Left colon (tissue), 2 donors: ENCODE measurements at places on chromosomes 6 and 20. TPM values are rescaled to one million over a fixed set of nuclear protein-coding genes. Genes with fewer than 3 reads are reported as not detected.

GRCh38 chr6:156934069-156934460 is 156.9 kb downstream of the ARID1B start:
- DNase-seq = no peak

DNA sequence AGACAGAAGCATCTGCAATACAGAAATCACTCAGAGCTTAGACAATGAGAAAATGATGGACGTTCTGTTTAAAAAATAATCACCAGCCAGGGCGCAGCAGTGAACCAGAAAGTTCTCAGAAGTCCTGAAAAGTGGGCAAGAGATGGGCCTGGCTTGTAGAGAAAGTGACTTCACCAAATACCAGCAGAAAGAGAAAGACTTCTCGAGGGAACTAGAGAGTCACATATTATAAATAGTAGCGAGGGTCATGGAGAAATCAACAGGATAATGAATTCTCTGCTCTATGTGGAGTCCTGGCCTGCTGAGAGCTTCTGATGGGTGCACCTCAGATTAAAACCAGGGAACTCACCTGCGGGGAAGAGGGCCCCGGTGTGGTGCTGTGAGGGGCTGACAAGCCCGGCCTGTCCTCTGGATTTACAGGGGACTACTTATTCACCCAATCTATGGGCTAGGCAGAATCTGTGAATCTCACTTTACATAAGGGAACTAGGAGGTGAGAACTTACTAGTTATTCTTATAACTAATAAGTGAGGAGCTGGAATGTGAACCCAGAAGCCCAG is 5.6 kb upstream of the RAMACL start:
- DNase-seq = no peak

- no peak for DNase-seq
Observed at GRCh38 chr6:99036672-99037071, 88.9 kb upstream of the FBXL4 start.

DNA sequence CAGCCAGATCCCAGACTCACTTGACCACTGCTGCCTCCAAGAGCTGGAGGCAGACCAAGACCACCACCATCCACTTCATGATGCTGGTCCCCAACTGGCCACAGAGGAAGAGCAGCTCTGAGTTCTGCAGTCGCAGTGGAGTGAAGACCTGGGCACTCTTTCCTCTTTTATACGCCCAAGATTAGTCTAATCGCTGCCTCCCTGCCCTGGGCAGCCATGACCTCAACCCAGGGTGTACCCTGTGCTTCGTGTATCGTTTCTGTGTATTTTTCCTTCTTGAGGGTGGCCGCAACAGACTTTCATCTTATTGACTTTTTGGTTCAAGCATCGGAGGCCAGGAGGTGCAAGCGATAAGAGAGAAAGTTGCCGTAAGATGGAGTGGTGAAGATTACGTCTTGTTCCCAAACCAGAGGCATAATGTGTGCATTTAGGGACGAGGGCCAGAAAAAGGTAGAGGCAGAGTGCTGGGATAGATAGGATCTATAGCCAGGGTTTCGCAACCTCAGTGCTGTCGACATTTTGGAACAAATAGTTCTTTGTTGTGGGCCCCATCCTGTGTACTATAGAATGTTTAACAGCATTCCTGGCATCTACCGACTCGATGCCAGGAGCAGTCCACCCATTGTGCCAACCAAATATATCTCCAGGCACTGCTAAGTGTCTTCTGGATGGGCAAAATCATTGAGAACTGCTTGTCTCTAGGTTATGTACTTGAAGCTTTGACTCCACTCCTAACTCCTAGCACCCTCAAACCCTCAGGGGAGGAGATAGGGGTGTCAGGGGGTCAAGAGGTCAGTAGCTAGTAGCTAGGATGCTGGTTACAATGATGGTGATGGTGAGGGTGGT is at the start of gene PGC:
Gene PGC, minus strand, starts transcription at position 142 of the 846 bp plus-strand sequence. Its CDS starts 63 bp downstream, at position 79.
- DNase-seq = no peak

DNA sequence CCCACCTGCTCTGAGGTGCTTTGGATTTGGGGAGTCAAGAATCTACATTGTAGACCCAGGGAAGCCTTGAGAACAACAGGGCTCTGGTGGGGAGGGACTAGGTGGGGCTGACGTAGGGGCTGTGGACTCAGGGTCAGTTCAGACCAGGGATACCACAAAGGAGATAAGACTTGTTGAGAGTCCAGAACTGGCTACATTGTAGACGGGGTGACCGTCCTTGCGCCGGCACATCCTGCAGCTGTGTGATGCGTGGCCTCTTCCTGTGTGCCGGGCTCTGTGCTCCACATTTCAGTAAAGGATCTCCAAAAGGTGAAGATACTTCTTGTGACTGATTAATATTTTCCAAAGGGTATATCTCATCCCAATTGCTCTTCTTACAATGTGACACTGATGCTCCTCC is 9.8 kb upstream of the TLDC2 start:
- no peak for DNase-seq

DNA sequence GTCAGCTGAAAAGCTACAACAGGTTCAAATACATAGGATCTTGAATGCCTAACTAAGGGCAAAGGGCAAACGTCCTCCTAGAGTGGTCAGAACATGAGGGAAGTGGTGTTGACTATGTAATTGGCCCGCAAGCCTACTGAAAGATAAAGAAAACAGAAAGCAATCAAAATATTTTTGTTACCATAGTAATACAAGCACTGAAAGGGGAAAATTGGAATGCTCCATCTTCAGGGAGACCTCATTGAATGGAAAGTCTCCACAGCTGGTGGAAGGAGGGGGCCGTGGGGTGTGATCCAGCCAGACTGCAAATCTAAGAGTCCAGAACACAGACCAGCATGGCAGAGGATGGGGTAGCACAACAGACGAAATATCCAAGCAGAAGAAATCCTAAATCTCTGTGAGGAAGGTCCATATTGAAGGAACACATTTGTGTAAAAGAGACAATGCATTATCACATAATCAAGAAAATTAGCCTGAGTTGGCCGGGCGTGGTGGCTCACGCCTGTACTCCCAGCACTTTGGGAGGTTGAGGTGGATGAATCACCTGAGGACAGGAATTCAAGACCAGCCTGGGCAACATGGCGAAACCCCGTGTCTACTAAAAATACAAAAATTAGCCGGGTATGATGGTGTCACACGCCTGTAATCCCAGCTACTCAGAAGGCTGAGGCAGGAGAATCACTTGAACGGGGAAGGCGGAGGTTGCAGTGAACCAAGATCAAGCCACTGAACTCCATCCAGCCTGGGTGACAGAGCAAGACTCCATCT is 39.5 kb downstream of the MTFR2 start:
- DNase-seq = no peak

KIAA1755 gene
- 0.34 TPM for total RNA-seq

DNA sequence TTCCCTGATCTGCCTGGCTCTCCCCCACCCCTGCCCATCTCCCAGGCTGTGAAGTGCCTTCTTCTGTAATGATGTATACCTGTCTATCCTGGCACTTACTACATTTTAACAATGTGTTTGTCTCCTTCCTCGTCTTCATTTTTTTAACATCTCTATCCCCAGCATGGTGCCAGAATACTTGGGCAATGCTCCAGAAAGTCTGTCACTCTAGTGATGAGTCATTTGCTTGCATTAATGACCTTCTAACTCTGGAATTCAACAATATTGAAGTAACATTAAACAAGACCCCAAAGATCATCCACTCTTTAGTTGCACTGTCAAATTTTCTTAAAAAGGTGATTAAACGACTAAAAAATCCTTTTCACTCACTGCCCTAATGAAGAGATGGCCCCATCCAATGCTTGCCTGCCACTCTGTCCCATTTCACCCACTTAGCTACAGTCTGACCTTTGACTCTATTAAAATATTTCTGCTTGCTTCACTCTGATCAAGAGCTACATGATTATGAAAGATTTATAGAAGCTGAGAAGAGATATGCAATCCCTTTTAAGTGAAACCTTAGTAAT is 7.7 kb upstream of the KLHL31 start:
- DNase-seq = no peak
